NCI-H460 (cell line): ENCODE measurements at places on chromosomes 16 and 17. TPM values are rescaled to one million over a fixed set of nuclear protein-coding genes. Genes with fewer than 3 reads are reported as not detected.

The SOX15 gene
- 0.47 TPM in 1 of 2 replicates, not detected in the other for total RNA-seq

The MYADML2 gene
- not detected in 2 replicates for total RNA-seq

The OMG gene
- total RNA-seq: not detected in 2 replicates

The WNK4 gene
- 0.61 and 0.64 TPM in 2 replicates for total RNA-seq

The SLC6A2 gene
- total RNA-seq: not detected in 2 replicates

The CDH15 gene
- total RNA-seq: 0.17 and 0.20 TPM in 2 replicates

GRCh38 chr16:57616241-57616640 is 12.2 kb upstream of the ADGRG1 start:
- no peak for DNase-seq

GRCh38 chr17:73663614-73664013 is 19.4 kb upstream of the SDK2 start:
- DNase-seq: no peak

DNA sequence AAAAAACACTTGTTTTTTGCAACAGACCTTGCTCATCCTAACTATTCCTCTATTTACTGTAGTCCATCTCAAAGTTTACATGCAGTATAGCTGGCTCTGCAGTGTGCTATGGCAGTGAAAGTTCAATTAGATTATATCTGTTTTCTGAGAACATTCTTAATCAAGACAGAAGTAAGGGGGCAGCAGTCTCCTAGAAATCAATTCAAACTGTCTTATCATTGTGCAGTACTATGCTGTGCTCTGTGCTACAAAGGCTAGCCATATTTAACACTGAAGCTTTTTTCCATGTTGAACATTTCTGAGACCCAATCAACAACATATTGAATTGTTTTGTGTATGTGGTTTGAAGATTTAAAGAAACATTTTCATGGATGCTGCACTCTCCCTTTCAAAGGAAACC is 11.4 kb downstream of the NETO2 start:
- no peak for DNase-seq

GRCh38 chr17:13835151-13835550 is 233.4 kb upstream of the HS3ST3A1 start:
- no peak for DNase-seq

DNA sequence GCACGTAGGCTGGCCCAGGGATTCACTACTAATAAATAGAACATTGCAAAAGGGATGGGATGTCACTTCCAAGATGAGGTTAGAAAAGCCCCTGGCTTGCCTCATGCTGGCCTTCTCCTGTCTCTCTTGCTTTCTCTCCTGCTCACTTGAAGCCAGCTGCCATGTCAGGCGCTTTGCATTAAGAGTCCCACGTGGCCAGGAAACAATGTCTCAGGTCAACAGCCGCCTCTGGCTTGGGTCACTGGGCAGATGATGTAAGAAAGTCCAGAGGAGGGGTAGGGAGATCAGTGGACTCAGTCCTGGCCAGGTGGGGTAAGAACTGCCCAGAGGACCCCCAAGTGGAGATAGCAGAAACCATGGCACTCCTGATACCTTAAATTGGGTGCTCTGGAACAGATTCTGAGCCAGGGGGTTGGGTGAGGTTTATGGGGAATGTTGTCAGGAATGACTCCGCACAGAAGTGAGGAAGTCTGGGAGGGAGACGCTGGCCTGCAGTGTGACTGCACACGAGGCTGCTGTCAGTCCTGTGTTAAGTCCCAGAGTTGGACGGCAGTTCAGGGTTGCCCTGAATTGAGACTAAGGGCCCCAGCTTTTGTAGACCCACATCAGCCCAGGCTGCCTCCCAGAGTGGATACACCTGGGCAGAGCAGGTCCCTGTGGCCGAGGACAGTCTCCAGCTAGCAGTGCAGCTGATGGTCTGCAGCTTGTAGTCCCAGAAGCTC is 17.7 kb downstream of the C16orf82 start:
- DNase-seq: no peak

GRCh38 chr17:4314618-4315017 is 50.8 kb upstream of the ANKFY1 start:
- no peak for DNase-seq

DNA sequence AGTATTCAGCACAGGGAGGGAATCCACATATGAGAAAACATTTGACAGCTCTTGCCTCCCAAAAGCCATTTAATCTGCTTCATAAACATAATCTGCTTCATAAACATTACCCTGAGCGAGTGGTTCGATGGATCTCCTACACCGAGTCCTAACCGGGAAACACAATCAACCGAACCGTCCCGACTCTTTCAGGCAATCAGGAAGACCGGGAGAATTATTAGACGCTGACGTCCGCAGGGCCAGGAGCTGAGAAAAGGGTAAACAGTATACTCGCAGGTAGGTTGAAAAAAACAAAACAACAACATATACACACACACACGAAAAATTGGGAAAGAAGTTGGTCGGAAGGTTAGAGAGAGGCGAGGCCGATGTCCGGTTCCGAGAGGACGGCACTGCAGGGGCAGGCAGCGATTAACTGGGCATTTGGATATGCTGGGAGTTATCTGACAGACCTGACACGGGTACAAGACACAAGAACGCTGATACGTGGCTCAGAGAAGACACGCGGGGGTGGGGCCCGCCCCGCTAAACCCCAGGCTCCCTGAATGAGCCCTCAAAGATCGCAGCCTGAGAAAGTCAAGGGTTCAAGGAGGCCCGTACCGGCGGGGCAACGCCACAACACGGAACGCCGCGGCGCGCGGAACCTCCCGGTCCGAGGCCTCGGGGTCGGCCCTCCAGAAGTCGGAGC is 585 bp downstream of the AP1G1 start:
- DNase-seq: no peak

DNA sequence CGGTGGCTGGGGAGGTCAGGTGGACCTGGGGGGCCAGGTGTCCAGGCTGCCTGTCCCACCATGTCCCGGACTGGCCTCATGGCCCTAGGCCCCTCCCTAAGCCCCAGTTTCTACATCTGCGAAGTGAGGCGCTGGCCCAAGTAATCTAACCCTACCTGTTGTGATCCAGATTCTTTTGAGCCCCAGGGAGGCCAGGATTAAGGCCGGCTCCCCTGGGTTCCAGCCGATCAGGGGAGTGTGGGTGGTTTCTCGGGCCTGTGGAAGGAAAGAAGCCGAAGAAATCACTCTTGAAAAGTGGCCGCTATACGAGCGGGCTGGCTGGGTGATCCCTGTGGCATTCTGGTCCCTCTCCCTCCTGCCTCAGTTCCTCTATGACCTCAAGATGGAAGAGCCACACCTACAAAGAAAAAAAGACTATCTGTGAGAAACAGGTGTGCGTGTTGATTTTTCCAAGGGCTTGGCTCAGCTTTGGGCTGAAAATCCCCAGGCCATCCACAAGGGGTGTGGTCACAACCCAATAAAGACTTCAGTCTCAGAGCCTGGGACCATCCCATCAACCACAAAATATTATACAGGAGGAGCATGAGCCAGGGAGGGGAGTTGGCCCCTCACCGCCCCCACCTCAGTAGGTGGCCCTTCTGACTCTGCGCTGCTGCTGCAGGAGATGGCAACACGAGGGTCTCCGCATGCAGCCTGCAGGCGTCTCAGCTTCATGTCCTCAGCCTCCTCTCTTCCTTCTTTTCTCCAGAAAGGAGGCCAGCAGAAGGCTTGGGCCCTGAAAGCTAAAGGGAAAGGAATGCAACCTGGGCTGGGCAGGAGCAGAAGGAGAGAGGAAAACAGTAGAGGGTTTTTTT is 20.3 kb downstream of the GPR142 start:
- DNase-seq: no peak

- DNase-seq: no peak
Observed at GRCh38 chr17:40284085-40284713, 3.5 kb upstream of the CDC6 start.

GRCh38 chr16:84137287-84137686 is 7.7 kb downstream of the HSDL1 start:
- DNase-seq: no peak

DNA sequence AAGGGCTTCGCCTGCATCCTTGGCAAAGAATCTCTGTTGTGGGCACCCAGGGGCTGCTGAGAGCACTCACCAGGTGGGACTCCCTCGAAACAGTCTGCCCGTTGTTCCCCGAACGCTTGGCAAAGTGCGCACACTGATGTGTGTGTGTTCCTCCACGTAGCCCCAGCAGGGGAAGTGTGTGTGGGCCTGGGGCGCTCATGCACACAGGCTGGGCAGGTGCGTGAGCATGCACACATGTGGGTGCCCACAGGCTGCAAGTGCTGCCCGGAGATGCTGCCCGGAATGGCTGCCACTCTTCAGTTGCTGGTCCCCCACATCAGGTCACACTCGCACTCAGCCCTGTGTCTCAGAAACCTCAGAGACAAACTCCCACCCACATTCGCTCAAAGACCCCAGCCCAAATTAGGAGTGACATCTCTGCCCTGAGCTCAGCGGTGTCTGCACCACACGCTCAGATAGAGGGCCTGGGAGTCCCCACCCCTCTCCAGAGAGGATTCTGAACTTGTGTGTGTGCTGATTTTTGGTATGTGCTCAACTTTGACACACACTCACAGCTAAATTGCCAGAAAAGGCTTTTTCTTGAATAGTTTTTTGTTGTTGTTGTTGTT is 119.4 kb downstream of the MGAT5B start:
- no peak for DNase-seq

DNA sequence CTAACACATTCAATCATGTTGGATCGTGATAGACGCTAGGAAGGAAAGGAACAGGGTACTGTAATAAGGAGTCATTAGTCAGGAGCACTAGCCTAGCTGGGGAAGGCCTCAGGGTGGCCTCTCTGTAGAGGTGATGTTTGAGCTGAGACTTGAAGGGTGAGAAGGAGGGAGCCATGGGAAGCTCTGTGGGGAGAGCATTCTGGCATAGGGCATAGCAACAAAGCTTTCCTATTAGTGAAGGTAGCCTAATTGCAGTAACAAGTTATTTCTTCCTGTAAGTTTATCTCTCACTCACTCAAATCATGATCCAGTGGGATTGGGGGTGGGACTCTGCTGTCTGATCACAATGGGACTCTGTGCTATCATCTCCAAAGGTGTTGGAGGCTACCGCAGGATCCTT is 16.1 kb downstream of the PLCG2 start:
- DNase-seq: no peak

DNA sequence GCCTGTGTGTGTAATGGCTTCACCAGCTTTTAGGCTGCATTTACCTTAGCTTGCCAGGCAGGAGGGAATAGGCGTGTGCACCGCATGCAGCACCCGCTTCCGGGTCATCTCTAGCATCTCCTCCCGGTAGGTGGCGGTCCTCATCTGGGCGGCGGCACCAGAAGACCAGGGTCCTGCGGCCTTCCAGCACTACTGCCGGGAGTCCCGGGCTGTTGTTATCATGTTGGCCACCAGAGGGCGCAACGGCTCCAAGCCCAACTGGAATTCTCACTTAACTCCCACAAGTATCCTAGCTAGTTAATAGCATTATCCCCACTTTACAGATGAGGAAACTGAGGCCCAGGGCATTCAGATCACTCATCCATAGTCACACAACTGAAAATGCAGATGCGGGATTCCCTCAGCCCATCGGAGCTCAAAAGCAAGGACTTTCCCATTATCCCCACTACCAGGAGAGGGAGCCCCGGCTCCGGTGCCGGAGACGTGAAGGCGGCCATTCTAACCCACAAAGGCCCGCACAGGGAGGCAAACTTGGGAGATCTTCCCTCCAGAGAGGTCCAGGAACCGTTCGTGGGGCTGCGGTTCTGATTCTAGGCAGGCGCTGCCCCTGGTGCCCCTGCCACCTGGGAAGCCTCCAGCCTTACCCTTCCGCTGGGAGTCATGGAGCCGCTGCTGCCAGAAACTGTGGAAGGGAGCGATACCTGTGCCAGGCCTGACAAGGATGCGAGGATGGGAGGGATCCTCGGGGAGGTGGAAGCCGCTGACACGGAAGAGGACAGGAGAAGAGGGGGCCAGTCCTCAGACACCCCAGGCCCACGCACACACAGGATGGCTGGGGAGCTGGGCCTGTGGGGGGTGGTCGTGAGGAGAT is 23.9 kb downstream of the LGALS9 start:
- DNase-seq: peak; percentile 81

- DNase-seq: no peak
Observed at GRCh38 chr16:85505794-85506634, 107.1 kb upstream of the GSE1 start.

GRCh38 chr17:82734987-82735866 is at the start of gene FN3K:
Gene FN3K (plus strand): TSS chr17:82735615. CDS start chr17:82735637, 22 bp downstream.
- peak; percentile 39 for DNase-seq

DNA sequence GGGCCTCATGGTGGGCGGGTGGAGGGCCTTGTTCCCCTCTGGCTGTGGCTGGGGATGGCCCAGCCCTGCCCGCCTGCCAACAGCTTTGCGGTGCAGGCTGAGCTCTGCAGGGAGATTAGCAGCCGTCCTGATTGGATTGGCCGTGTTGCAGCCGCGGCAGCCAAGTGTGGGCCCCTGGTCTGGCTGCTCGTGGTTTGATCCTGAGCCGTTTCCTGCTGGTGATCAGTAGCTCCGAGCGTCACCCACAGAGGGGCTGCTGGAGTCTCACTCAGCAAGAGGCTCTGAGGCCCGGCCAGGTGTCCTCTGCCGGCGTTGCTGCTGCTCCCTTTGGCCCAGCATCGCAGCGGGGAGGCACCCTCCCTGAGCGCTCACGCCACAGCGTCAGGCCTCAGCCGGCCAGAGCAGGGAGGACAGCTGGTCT is 32.5 kb downstream of the BAIAP2 start:
- no peak for DNase-seq

DNA sequence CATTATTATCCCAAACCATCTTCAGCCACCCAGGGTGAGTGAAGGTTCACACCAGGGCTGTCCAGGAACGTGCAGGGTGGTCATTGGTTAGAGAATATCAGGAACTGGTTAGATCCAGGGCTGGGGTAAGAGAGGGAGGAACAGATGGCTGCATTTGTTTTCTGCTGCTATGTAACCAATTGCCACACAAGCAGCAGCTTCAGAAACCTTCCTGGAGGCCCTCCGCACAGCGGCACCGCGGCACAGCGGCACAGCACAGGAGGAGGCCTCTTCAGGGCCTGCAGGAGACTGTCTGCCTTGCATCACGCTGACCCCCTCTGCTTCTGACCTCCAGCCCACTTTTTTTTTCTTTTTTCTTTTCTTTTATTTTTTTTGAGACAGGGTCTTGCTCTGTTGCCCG is 86.1 kb downstream of the KCNJ12 start:
- DNase-seq: no peak

- DNase-seq: no peak
Observed at GRCh38 chr16:89629827-89630610, 16.6 kb downstream of the DPEP1 start.

- DNase-seq: no peak
Observed at GRCh38 chr17:15340966-15341365, 431 bp downstream of the TEKT3 start.

- DNase-seq: no peak
Observed at GRCh38 chr17:60381958-60382357, 10.0 kb downstream of the USP32 start.
